GM10248 (cell line): ENCODE measurements at places on chromosomes 12 and 14.

- DNase-seq: peak; percentile 62
These were observed 38.9 kb downstream of the PPP1R13B start for GRCh38 chr14:103808403-103809001.

DNA sequence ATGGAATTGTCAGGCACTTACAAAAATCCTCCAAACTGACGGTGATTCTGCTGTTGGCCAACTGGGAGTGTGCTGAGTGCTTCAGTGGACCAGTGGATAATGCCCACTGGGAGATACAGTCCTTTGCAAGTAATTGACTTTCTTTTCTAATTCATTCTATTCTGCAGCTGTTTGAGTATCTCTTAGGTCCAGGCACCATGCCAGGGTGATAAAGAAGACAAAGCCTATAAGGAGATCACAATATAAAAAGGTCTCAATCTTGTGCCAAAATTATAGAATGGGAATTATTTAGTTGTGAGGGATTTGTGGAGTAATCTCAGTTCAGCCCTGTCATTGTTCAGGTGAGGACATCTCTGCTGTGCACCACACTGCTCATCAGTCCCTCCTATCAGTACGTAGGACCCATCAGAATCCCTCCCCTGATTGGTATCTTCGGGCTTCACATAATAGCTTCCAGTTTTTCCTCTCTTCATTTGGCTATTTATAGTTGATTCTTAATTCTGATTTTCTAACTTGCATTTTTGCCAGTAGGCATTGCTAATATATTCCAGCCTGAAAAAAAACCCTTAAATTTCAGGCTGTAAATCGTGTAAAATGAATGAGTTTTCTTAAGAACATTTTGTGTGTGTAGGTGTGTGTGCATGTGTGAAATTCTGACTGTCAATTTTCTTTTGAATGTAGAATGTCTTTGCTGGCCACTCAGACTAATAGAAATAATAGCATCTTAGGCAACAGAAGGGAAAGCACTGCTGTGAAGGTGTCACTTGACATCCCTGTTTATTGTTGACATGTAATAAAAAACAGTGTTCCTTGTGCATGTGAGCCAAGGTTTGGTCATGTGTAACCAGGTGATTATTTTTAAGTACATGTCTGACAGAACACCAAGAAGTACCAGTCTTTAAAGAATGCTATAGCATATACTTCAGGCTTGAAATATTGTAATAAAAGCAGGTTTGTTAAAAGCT lies 457.6 kb upstream of the RGS6 start:
- DNase-seq: no peak

- no peak for DNase-seq
These were observed 167.2 kb upstream of the GSC start for GRCh38 chr14:94936901-94937685.

DNA sequence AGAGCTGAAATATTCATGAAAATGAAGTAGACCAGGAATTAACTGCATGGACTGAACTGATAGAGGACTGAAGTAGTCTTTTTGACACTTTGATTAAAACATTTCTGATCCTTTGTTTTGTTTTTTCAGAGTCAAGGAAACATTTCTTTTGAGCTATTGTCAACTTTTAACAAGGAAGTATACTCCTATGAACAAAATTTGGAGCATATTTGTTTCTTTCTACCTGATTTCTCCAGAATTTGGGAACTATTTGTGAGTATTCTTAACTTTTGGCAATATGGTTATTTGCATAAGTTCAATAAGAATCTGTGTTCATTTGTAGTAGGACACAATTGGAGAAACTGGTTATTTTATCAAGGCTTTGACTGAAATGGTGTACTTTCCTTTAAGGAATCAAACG lies 71.3 kb upstream of the HECTD1 start:
- DNase-seq: no peak

GRCh38 chr12:60075091-60075490 lies 479.3 kb downstream of the SLC16A7 start:
- DNase-seq: no peak
